ENCODE measurements at places on chromosomes 7 and 10.

DNA sequence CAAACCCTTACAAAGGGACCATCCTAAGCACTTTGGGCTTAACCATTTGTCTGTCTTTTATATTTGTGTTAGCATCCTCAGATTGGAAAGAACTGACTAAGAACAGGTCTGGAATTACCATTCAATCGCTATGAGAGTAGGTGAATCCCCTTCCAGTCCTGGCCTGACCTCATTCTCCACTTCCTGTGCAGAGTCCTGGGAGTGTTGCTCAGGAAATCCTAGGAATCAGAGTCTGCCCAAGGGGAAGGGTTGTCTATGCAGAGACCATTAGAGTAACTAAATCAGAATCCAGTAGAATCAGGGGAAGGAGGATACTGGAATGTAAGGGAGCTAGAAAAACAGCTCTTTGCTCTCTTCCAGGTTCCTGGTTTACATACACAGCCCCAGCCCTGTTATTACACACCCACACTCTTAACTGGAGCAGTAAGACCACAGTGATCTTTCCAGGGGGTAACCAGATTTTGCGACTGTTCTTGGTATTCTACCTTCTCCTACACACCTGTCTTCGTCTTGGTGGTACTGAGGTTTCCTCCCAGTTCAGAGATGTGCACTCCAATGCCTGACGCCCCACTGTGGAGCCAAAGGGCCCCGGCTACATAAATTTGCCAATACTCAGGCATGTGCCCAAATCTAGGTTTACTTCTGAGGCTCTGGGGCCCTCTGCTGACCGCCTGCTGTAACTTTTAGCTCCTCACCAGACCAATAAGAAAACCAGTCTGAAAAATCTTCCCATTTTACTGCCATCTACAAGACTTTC is 103.7 kb downstream of the RNF216 start:
- peak; percentile 46 for DNase-seq

- no peak for DNase-seq
These were observed 19.7 kb downstream of the AHR start for GRCh38 chr7:17318146-17318545.

DNA sequence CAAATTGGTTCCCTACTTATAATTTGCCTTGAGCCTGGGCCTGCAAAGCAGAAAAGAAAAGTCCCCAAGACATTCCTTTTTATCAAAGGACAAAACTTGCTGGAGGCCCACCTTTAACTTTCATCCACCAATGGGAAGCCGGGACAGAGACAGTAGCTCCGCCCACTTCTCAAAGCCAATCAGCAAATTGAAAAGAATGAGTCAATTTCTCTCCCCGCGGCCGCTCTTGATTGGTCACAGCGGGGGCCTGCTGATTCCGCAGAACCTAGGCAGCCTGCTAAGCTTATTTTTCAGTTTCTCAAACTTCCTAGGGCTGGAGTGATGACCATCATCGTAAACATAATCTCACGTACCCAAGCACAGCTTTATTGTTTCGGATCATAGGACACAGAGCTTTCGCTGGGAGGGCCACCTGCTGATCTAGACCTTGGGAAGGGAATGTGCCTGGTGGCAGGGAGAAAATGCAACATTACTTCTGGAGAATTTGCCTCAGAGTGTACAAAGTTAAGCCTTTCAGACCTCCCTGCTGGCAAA is at the start of gene SLC13A4:
Gene SLC13A4, minus strand, starts transcription at position 51 of the 534 bp plus-strand sequence. CDS start 690 bp downstream, outside the sequence.
- DNase-seq, result no peak

- no peak for DNase-seq
These were observed 32.4 kb downstream of the CXCL12 start for GRCh38 chr10:44352316-44353127.

GRCh38 chr10:43036481-43037428 is 40.1 kb upstream of the RET start:
- DNase-seq, result no peak

GRCh38 chr10:6067457-6067856 is 5.3 kb upstream of the IL2RA start:
- no peak for DNase-seq

GRCh38 chr10:97311111-97311626 is 7.9 kb upstream of the FRAT1 start:
- no peak for DNase-seq

DNA sequence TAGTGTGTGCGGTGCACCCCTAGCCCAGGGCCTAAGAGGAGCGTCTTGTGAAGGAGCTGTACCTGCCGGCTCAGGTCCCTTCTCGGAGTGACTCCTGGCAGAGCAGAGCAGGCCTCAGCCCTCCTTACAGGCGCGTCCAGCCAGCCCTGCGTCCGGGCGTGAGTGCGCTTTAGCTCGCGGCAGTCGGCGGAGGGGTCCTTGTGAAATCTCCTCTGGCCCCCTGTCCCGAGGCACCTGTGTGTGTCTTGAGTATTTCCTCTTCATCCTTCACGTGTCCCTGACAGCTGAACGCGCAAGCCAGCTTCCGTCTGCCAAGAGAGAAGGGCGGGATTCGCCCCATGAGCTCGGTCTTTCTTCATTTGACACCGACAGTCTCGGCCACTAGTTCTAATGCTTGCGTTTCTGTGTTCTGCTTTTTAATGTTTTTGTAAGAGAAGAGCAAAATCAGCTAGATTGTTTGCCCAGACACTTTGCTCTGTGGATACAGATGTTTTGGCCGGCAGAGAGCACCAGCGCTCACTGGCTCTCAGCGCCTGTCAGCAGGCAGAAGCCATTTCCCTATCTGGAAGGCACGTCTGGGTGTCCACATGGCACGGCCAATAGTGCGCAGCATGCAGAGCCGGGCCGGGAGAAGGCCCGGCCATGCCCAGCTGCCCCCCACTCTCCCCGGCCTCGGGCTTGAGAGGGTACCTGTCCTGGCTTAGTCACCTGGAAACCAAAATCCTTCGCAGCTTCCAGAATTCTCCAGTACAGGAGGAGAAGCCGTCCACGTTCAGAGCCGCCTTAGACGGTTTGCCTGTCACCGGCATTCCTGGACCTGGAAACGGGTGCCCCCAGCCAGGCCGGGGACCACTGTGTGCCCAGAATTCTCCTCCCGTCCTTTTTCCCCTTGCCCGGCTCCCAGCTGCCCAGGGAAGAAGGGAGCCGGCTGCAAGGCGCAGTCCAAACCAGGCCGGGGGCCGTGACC is 7.0 kb downstream of the GET4 start:
- no peak for DNase-seq

DNA sequence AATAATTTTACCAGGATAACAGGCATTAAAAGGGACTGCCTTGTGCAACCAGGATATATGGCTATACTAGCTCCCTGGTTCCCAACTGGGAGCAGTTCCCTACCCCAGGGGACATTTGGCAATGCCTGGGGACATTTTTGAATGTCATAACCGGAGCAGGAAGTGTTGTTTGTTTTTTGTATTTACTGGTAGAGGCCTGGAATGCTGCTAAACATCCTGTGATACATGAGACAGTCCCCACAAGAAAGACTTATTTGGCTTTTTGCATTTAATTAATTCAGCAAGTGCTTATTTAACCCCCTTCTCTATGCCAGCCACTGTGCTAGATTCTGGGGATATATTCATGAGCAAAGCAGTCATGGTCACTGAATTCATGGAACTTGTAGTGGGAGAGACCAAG is 181.2 kb downstream of the BBS9 start:
- no peak for DNase-seq

GRCh38 chr10:66550351-66550750 is 375.5 kb upstream of the LRRTM3 start:
- no peak for DNase-seq
